ENCODE measurements at places on chromosomes 5 and 9. TPM values are rescaled to one million over a fixed set of nuclear protein-coding genes. Genes with fewer than 3 reads are reported as not detected.

Gene MOB3B
- 1.6 TPM for total RNA-seq

Gene GDF9
- total RNA-seq: 1.9 TPM

Gene DNAI1
- total RNA-seq: not detected

DNA sequence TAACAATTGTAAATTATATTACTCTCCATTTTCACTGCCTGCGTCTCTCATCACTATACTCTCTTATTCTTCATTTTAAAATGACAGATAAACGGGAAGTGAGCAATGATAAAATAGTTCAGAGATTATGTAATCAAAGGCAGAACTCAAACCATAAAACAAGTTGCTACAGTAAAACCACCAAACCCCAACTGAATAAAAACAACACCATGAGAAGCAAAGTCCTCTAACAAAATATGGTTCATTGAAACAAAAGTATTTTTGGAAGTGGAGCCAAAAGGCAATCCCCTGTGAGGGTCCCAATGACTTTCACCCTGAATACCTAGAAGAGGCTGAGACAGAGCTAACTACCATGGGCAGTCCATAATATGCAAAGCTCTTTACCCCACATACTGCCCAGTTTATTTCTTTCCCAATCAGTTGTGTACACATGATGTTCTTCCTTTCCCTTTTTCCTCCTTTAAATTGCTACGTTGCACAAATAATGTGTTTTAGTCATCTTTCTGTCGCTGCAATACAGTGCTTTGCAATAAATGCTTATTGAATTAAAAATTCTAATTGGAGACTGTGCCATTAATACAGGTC is 64.0 kb upstream of the PTGER4 start:
- no peaks in the 10 kb centered on the region for H3K27me3 ChIP-seq
- H3K27ac ChIP-seq: peak overlapping the region; percentile 24
- DNase-seq: no peak
- peaks cover 2% of the 10 kb centered on the region for H3K36me3 ChIP-seq
- H3K4me1 ChIP-seq: peaks cover 13% of the 10 kb centered on the region
- peak overlapping the region; percentile 49 for H3K4me3 ChIP-seq

GRCh38 chr9:35682051-35682450 is 7.7 kb downstream of the TPM2 start:
- no peak overlapping the region for H3K4me3 ChIP-seq
- no peaks in the 10 kb centered on the region for H3K36me3 ChIP-seq
- no peaks in the 10 kb centered on the region for H3K27me3 ChIP-seq
- no peak for DNase-seq
- H3K4me1 ChIP-seq: no peaks in the 10 kb centered on the region
- H3K27ac ChIP-seq: no peak overlapping the region

DNA sequence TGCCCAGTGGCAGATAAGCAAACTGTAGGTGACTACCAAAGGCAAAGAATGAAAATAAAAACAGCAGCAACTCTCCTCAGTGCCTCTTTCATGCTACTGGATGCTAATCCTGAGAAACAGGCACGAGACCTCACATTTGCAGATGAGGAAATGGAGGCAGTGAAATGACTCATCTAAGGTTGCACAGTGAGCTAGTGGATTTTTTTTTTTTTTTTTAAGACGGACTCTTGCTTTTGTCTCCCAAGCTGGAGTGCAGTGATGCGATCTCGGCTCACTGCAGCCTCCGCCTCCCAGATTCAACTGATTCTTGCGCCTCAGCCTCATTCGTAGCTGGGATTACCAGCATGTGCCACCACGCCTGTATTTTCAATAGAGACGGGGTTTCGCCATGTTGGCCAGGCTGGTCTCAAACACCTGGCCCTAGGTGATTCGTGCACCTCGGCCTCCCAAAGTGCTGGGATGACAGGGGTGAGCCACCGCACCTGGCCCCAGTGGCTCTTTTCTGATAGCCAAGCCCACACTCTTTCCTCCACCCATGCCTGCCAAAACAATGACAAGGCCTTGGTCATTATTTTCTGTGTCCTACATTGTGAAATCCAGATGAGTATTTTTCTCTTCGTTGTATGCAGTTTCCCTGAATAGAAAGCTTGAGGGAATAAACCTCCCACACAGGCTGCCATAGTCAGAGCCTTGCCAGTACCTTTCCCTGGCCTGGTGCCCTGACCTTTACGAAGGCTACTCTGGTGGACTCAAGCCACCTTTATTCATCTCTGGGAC is 19.2 kb downstream of the DOCK2 start:
- no peaks in the 10 kb centered on the region for H3K27me3 ChIP-seq
- DNase-seq: no peak
- peaks cover 10% of the 10 kb centered on the region for H3K36me3 ChIP-seq
- H3K4me1 ChIP-seq: peaks cover 68% of the 10 kb centered on the region

DNA sequence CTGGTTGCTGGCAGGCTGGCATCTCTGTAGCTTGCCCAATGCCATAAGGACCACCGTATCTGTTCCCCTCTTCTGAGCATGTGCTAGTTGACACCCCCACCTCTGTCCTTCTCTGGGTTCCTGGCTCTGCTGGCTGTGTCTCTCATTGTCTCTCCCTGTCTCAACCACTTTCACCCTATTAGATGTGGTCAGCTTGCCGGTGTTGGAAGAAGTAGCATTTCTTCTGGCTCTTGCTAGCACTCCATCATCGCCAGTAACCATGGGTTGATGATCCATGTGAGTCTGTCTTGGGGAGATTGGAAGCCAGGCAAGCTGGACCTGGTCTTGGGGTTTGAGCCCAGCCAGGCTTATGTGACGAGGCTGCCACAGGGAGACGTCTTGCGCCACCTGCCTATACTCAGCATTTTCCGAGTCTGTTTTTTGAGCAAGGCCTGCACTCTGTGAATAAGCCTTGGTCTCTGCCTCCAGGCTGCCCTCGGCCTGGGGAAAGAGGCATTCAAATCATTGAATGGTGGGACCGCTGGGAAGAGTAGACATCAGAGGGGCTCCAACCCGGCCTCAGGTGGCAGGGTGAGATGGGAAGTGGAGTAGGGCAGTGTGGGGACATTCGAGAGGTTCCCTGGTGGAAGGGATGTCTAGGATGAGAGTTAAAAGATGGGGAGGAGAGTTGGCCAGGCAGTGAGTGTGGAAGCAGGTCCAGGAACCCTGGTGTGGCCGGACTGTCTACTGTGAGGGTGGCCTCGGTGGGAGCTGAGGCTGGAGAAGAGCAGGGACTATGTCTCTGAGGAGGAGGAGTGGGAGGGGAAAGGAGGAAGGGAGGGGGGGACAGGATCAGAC is 74.3 kb downstream of the ZNF618 start:
- H3K27ac ChIP-seq: no peak overlapping the region
- H3K27me3 ChIP-seq: no peaks in the 10 kb centered on the region
- no peaks in the 10 kb centered on the region for H3K4me1 ChIP-seq
- H3K4me3 ChIP-seq: no peak overlapping the region
- DNase-seq: no peak

DNA sequence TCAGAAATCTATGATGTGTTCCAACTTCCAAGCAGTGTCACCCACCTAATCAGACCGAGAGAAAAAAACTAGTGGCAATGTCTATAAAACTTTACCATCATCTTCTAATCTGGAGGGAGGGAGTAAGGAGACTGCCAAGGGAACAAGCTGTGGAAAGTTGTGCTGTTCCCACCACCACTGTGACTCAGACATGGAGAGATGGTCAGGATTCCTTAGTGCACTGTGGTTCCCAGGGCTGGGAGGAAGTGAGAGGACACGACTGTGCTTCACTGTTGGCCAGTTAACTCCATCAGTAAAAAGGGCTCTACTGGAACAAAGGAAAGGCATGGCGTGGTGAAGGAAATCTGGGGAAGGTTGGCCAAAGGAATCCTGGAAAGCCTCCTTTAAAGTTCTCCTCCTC is 18.8 kb downstream of the TICAM2 start:
- no peak overlapping the region for H3K4me3 ChIP-seq
- no peaks in the 10 kb centered on the region for H3K4me1 ChIP-seq
- H3K27ac ChIP-seq: no peak overlapping the region
- no peak for DNase-seq
- no peaks in the 10 kb centered on the region for H3K36me3 ChIP-seq

GRCh38 chr5:51279983-51280706 is 103.1 kb upstream of the ISL1 start:
- DNase-seq: no peak
- no peak overlapping the region for H3K27ac ChIP-seq
- no peaks in the 10 kb centered on the region for H3K4me1 ChIP-seq
- H3K4me3 ChIP-seq: no peak overlapping the region

- no peak overlapping the region for H3K27ac ChIP-seq
- no peak overlapping the region for H3K4me3 ChIP-seq
- no peaks in the 10 kb centered on the region for H3K27me3 ChIP-seq
- no peaks in the 10 kb centered on the region for H3K4me1 ChIP-seq
Observed at GRCh38 chr9:79485258-79485657, 86.5 kb upstream of the TLE4 start.

DNA sequence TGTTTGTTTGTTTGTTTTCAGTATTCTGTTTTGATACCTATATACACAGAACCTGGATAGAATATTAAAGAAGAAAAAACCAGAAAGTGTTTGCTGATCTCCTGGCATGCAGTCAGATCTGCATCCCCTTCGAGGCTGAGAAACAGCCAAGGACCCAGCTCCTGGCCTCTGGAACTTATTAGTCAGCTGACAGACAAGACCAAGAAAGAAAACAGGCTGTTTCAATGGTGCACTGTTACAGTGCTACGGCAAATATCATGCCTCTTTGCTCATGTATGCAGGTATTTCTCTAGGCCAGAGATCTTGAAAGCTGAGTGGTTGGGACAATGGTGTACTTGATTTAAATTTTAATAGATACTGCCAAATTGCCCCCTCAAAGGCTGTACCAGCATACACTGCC is 95.0 kb downstream of the C5orf15 start:
- H3K4me1 ChIP-seq: peaks cover 76% of the 10 kb centered on the region
- H3K4me3 ChIP-seq: no peak overlapping the region
- no peak overlapping the region for H3K27ac ChIP-seq
- no peak for DNase-seq

DNA sequence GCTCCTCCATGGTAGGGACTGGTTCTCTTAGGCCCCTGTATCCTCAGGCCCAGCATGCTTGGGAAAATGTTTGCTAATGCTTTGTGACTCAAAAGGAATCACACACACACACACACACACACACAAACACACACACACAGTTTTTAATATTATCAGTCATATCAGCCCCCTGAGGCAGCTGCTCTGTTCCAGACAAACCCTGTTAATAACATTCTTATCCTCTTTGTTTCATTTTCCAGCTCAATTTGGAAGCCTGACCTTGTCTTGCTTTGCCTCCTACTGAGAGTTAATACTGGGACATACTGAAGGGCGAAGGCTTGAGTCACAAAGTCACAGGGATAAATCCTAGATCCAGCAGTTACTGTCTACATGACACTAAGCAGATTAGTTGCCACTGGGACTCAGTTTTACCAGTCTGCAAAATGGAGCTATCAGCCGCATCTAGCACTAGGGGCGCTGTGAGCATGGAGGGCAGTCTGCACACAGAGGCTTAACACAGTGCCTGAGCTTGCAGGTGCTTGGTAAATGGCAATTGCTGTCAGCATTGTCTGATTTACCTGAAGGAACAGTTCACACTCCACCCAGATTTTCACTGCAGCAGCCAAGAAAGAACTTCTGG is 37.1 kb upstream of the KCNMB1 start:
- H3K4me3 ChIP-seq: no peak overlapping the region
- peaks cover 25% of the 10 kb centered on the region for H3K27me3 ChIP-seq

All from activated T-cell treated with anti-CD3 and anti-CD28 coated beads, Interleukin-2, amount 50 U/mL, for 72 hours (primary cell).